ENCODE measurements at places on chromosomes 6 and 20. TPM values are rescaled to one million over a fixed set of nuclear protein-coding genes. Genes with fewer than 3 reads are reported as not detected.

The PRKN gene
- 1.4 TPM for polyA plus RNA-seq

The TXLNB gene
- 1.8 TPM for polyA plus RNA-seq

The MLN gene
- polyA plus RNA-seq = not detected

The SPATS1 gene
- polyA plus RNA-seq = not detected

The UBE2C gene
- 383 TPM for polyA plus RNA-seq

The CD93 gene
- 8.5 TPM for polyA plus RNA-seq

The USP49 gene
- polyA plus RNA-seq = 11.4 TPM

The NKX2-4 gene
- polyA plus RNA-seq = not detected
